Hematopoietic multipotent progenitor cell (in vitro differentiated cells): ENCODE measurements at places on chromosomes 4 and X. TPM values are rescaled to one million over a fixed set of nuclear protein-coding genes. Genes with fewer than 3 reads are reported as not detected.
A peak's percentile ranks its signal among the peaks of the same experiment; 100 is the strongest.

GRCh38 chr4:7787067-7787466, 152.6 kb downstream of the AFAP1 start:
- no peak for DNase-seq

DNA sequence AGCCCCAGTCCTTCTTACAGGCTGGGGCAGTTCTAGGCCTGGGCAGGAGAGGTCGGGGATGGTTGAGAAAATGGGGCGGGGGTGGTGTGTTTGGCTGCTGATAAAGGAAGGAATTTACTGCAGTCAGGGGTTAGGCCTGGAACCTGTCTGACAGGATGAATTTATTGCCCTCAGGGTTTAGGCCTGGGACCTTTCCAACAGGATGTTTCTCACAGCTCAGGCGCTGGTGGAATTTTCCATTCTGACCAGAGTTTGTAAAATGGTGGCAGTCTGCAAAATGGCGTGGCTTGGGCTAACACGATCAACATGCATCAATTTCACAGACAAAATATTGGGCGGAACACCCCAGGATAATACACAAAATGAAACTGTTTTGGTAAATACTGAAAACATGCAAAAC, 83.5 kb upstream of the SPIN4 start:
- no peak for DNase-seq

DNA sequence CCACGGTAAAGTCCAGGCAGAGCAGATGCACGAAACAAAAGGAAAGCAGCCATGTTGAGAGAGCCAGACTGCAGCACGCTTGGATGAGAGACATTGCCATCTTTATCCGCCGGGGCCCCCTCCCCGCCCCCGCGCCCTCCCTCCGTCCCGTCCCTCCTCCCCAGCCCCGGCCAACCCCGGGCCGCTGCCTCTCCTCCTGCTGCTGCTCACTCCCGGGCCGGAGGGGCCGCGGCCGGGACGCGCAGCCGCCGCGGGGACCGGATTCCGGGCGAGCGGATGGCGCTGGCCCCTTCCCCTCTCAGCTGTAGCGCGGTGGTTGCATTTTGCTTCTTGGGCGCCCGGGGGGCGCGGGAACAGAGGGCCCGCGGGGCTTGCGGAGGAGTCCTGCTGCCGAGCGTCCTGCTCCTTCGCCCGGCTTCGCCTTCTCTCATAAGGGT, 542 bp downstream of the RNF150 start:
- DNase-seq = no peak

- no peak for DNase-seq
Measured at GRCh38 chrX:110920991-110921390, 125.4 kb upstream of the CHRDL1 start.

- DNase-seq = no peak
Measured at GRCh38 chrX:68941385-68941952, 112.6 kb downstream of the EFNB1 start.

GRCh38 chr4:73620115-73620792, at the start of gene RASSF6:
RASSF6 (minus strand) TSS chr4:73620436; CDS start chr4:73611795, 8,641 bp downstream.
- peak; percentile 36 for DNase-seq

- DNase-seq = no peak
Measured at GRCh38 chr4:111399623-111400022, 745.6 kb upstream of the FAM241A start.

DNA sequence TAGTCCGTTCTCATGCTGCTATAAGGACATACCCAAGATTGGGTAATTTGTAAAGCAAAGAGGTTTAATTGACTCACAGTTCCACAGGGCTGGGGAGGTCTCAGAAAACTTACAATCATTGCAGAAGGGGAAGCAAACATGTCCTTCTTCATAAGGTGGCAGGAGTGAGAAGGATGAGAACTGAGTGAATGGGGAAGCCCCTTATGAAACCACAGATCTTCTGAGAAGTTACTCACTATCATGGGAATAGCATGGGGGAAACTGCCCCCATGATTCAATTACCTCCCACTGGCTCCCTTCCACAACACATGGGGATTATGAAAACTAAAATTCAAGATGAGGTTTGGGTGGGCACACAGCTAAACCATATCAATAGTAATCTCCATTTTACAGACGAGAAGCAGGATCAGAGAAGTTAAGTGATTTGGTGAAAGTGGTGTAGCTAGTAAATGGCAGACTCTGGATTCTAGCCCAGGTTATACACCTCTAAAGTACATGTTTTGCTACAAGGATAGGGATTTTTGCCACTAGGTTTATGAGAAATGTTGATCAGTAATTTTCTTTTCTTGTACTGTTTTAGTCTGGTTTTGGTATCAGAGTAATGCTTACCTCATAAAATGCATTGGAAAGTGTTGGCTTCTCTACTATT, 47.3 kb upstream of the C1GALT1C1 start:
- DNase-seq = peak; percentile 35

DNA sequence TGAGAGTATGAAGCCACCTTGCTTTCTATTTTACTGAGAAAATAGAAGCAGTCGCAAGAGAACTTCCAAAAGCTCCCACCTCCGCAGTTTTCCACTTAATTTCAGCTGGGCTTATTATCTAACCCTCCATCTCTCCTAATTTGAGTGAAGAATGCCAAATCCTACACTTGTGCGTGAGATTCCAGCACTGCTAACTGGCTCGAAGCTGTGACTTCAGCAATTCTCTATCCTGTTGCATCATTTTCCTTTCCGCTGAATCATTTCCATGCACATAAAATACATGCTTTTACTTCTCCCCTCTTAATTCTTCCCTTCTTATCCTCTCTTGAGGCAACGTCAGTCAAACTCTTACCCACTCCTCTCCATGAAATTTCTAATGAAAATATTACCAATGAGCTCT, 189.5 kb downstream of the GASK1B start:
- DNase-seq = no peak

DNA sequence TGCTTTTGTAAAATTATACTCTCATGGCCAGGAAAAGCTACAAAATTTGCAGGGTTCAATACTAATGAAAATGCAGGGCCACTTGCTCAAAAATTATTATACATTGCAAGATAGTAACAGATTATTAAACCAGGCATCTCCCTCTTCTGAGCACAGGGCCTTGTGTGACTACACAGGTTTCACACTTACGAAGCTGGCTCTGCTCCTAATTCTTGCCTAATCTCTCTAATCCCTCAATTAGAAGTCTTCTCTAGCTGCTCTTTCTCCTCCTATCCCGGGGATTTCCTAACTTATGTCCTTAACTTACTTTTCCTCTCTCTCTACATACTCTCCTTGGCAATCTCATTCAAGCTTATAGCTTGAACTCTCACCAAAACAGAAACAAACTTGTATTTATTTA, 168.3 kb downstream of the AREG start:
- DNase-seq = no peak

C4orf51 gene
- total RNA-seq = not detected

CHST7 gene
- 6.7 TPM for total RNA-seq

RAB33A gene
- total RNA-seq = 18.6 TPM

TMEM156 gene
- 1.1 TPM for total RNA-seq

MAOB gene
- total RNA-seq = under 0.01 TPM

ABHD18 gene
- total RNA-seq = 7.5 TPM
